GOT3 (cell line): ENCODE measurements at places on chromosomes 5 and 9.

GRCh38 chr9:114252394-114252793, 70.5 kb upstream of the ORM1 start:
- no peak for DNase-seq

GRCh38 chr9:109441296-109441695, 56.8 kb downstream of the PTPN3 start:
- no peak for DNase-seq

- no peak for DNase-seq
Observed at GRCh38 chr5:95256991-95257390, 27.9 kb downstream of the MCTP1 start.

- DNase-seq = no peak
Observed at GRCh38 chr5:102223542-102224477, 72.3 kb downstream of the SLCO4C1 start.

GRCh38 chr9:14909601-14909960, 647 bp downstream of the FREM1 start:
- no peak for DNase-seq

GRCh38 chr9:76321195-76321828, 72.9 kb downstream of the RFK start:
- no peak for DNase-seq

DNA sequence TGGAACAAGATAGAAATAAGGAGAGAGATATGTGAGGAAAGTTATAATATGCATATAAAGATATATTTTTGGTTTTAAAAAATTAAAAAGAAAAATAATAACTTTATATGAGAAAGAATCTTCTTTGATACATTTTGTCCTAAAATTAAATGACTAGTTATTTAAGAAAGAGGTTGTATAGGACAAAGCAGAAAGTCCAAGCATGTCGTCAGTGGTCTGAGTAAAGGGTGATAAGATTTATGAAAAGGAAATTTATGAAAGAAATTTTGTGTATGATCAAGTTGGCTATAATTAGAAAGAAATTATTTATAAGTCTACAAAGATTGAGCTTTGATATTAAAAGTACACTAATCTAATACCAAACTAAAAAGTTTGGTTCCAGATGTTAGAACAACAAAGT, 32.0 kb downstream of the GTF3C4 start:
- DNase-seq = no peak

- DNase-seq = peak; percentile 3
Observed at GRCh38 chr9:120394058-120394669, 185.8 kb downstream of the CDK5RAP2 start.

GRCh38 chr9:92206488-92206887, 87.0 kb downstream of the IARS1 start:
- DNase-seq = no peak

- no peak for DNase-seq
Observed at GRCh38 chr5:58544195-58544594, 38.7 kb upstream of the RAB3C start.

DNA sequence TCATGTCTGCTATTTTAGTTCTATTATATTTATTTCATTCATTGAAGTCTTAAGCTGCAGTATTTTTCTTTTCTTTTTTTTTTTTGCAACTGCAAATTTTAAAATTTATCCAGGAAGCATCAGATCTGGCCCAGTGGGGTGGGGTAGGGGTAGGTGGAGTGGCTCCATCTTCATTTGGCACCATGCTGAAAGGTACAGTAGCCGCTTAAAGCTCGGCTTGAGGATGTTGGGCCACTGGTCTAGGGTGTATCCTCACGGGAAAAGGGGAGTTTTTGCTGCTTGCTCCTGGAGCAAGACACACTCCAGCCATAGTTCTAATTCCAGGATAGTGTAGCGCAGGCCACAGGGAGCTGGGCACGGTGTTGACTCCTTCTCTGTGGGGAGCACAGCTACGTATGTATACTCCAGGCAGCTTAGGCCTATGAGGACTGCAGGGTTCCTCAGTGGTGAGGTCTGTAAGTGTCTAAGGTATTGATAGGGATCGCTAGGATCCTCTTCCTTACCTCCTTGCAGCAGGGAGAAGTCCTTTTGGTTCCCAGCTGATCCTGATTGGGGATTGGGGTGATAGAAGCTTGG, 22.7 kb downstream of the RCL1 start:
- no peak for DNase-seq

- no peak for DNase-seq
Observed at GRCh38 chr5:126433701-126434100, 10.5 kb downstream of the GRAMD2B start.

DNA sequence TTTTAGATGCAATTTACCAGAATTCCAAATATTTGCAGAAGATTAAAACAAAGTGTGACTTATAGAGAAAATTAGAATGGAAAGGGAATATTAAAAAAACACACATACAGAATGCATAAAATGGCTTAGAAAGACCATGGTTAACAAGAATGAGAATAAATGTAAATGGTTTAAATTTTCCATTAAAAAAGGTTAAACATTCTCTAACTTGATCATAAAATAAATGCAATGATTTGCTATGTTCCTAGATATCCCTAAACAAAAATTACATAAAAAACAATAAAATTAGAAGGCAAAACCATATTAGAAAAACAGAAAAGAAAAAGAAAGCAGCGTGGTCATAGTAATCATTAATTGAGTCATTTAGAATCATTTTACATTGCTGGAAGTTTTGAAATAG, 152.5 kb downstream of the TMEM38B start:
- no peak for DNase-seq

DNA sequence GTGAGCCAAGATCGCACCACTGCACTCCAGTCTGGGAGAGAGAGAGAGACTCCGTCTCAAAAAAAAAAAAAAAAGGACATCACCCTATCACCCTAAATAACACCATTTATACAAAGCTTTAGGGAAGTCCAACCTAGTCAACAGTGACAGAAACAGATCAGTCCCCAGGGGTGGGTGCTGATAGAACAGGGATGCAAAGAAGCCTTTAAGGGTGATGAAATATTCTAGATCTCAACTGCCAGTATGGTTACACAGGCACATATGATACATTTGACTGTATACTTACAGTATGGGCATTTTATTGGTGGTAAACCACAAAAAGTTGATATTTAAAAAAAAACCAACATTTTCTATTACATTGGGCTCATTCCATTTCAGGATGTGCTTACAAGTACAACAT, 4.8 kb downstream of the RETREG1 start:
- no peak for DNase-seq

DNA sequence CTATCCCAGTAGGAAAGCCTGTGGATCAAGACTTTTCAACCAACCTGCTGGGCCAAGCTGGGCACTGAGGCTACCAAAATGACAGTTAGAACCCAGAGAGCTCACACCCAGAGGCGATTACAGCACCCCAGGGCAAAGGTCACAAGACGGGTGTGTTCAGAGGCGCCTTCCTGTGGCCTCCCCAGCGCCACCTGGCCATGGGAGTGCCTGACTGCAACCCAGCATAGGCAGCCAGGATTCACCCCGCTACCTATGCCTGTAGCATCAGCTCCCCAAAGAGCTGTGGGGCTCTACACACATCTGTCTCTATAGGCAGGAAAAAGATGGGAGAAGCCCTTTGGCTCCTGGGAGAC, 33.5 kb downstream of the PDGFRB start:
- no peak for DNase-seq

- no peak for DNase-seq
Observed at GRCh38 chr9:98412101-98412842, 156.8 kb upstream of the TBC1D2 start.

- DNase-seq = no peak
Observed at GRCh38 chr9:129027685-129028191, 393 bp downstream of the SH3GLB2 start.

DNA sequence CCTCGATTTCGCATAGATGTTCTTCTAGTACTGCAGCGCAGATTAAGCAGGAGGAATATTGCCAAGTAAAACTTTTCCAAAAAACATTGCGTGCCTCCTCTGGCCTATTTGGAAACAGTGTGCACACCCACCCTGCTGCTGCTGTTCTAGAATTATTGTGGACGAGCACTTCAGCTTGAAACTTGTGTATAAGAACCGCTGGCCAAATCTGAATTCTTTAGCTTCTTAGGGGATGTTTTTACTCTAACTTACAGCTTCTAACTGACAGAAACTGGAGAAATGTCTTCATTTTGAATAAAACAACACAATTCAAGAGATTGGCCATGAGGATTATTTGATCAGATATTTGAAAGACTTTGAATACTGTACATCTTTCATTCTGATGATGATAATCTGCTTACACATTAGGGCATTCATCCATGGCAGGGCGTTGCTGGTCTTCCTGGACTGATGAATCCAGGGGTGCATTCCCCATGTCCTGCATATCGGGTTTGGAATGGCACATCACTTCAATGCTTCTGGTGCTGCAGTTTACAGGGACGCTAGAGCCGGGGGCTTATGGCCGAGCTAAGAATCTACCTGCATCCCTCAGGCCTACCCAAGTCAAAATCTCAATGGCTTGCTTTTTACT, 6.5 kb downstream of the ADAMTS16 start:
- no peak for DNase-seq

GRCh38 chr9:18238254-18238653, 235.7 kb upstream of the ADAMTSL1 start:
- no peak for DNase-seq

DNA sequence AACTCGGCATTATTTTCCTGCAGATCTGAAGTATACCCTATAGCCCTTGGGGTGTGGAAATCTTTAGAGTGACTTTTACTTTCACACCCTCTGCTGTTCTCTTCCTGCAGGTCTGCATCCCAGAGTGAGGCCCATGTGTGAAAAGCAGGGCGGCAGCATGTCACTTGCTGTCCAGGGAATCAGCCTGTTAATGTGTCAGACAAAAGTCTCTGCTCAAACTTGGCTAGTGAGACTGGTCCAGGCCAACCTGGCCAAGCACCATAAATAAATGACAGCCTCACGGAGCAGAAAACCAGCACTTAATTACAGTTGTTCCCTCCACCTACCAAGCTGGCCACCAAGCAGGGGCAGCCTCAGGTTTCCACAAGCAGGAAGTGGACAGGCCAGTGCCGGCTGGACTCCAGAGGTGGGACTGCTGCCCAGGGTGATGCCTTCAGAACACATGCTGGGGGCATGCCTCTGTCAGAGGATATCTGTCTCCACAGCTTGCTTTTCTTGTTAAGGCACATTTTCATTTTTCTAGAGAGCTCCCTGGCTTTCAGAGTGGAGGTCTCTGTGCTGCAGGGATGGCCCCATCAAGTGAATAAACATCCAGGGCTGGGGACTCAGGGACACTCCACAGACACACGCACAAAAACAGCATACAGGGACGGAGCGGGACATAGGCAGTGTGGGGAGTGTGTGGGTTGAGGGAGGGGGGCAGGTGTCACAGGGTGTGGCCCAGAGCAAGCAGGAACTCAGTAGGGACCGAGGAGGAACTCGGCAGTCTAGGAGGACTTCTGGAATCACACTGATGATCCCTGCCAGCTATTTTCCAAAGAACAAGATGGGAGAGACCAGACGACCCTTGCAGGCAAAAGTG, 243.8 kb upstream of the IRX1 start:
- no peak for DNase-seq

- DNase-seq = no peak
Observed at GRCh38 chr5:161378701-161379100, 167.8 kb downstream of the GABRB2 start.

DNA sequence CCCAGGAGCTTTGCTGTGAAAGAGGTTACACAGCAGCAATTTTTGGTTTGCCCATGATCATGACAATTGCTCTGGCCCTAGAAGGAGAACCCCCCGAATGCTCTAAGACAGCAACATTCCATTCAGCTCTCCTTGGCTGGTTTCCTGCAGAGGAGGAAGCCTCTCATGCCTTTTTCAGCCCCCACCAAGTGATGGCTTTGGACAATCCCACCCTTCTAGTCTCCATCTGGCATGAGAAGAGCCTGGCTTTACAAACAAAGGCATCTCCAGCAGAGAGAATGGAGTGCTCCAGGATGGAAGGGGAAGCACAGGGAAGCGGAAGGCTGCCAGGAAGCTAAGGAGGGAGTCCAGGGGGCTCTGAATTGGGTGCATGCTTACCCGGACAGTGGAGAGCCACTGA, 98.4 kb downstream of the CRB2 start:
- DNase-seq = no peak

DNA sequence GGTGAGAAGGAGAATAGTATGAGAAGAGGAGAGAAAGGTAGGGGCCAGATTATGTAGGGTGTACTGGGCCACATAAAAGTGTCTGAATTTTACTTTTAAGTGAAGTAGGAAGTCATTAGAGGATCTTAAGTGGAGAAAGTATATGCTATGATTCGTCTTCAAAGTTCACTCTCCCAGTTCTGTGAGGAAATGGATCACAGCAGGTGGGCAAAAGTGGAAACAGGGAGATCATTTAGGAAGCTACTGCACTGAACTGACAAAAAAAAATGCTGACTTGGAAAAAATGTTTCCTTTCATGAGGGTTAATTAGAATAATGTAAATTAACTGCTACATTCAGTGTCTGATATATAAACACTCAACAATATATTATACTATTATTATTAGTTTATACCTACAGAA, 2.4 kb downstream of the KIF24 start:
- DNase-seq = no peak

GRCh38 chr5:124998520-124998919, 252.1 kb upstream of the ZNF608 start:
- no peak for DNase-seq

- DNase-seq = no peak
Observed at GRCh38 chr5:125045646-125046045, 299.2 kb upstream of the ZNF608 start.

- DNase-seq = no peak
Observed at GRCh38 chr5:53917826-53918225, 357.4 kb downstream of the NDUFS4 start.

- DNase-seq = no peak
Observed at GRCh38 chr9:7342736-7343135, 456.8 kb downstream of the DMAC1 start.

DNA sequence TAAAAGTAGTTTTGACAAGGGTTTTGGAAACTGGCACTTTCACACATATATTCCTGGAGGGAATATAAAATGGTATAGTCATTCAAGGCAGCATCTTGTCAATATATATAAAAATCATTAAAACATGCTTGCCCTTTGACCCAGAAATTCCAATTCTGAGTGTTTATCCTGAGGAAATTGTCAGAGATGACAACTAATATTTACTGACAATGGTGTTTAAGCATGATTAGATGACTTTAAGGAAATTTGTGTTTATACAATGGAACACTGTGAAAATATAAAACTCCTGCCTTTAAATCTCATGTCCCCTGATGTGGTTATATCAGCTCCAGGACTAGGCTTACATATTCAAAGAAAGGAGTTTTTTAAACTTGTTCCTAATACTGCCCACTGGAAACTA, 25.6 kb downstream of the PCSK1 start:
- no peak for DNase-seq

- DNase-seq = no peak
Observed at GRCh38 chr5:97576956-97577355, 393.9 kb upstream of the RIOK2 start.

- no peak for DNase-seq
Observed at GRCh38 chr5:36001032-36001431, 9.8 kb upstream of the UGT3A1 start.

GRCh38 chr5:143558048-143558447, 154.6 kb upstream of the NR3C1 start:
- DNase-seq = no peak

DNA sequence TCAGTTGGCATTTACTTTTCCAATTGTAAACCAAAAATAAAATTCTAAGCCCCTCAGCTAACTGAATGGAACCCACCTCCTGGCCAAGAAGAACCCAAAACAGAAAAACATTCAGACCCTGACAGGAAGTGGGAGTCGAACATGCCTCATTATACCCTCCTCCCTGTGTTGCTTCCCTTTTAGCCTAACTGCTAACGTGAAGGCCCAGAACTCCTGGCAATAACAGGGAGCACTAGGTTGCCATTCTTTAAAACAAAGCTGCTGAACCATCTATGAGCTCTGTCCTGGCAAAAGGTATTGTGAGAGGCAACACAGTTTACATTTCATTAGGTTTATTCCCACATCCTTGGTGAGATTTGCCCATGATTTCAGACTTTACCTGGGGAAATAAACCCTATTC, 481.4 kb downstream of the CHSY3 start:
- DNase-seq = no peak
